Activated CD4-positive, alpha-beta T cell treated with anti-CD3 and anti-CD28 coated beads, Interleukin-2, amount 50 U/mL, for 48 hours (primary cell): ENCODE measurements at places on chromosomes 5 and 9.

GRCh38 chr9:99296291-99296951 lies 74.3 kb downstream of the SEC61B start:
- no peak for DNase-seq

- no peak for DNase-seq
Measured at GRCh38 chr5:73544429-73545402, 20.7 kb downstream of the ANKRA2 start.

- no peak for DNase-seq
Measured at GRCh38 chr9:86925686-86926085, 21.6 kb downstream of the GAS1 start.

DNA sequence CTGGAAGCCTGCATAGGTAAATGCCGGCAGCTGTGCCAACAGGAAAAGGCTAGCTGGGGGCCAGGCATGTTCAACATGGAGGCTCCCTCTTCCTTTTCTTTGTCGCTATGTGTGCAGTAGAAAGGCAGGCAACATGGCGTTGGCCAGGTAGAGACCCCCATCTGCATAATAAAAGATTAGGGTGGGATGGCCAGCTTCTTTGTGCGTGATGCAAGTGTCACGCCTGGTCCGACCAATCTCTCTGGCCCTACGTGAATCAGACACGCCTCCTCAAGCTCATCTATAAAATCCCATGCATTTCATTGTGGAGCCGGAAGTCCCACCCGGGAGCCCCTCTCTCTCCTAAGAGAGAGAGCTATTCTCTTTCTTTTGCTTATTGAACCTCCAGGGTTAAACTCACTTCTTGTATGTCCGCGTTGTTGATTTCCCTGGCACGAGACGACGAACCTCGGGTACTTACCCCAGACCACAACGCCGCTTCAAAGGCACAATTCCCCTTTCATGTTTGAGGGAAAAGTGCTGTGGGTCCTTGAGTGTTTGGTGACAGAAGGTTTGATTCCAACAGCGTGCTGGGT lies 25.0 kb upstream of the C5orf47 start:
- no peak for DNase-seq

DNA sequence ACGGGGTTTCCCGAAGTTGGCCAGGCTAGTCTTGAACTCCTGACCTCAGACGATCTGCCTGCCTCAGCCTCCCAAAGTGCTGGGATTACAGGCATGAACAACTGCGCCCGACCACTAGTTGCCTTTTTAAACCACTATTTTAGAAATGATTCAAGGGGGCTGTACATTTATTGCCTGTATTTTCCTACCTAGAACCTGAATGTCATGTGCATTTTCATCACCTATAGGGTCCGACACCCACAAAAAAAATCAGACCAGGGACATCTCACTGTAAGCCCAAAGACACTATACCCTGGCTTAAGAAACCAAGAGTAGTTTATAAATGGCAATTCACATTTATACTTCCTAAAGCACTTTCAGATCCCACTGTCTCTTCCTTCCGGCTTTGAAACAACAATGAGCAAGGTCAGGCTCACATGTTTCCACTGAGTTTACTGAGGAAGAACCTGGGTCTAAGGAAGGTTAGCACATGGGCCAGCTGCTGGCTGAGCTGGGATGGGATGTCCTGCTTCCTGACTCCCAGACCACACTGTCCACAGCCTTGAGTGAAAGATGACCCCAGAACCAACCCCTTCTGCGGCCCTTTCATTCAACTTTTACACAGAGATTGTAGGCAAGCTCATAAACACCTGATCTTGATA lies 87.3 kb downstream of the SERINC5 start:
- DNase-seq: no peak

GRCh38 chr5:77292026-77292757 lies 81.7 kb downstream of the PDE8B start:
- no peak for DNase-seq

GRCh38 chr9:30172206-30172605 lies 2212.2 kb upstream of the ACO1 start:
- DNase-seq: no peak

- DNase-seq: no peak
Measured at GRCh38 chr9:23926368-23926767, 100.3 kb upstream of the ELAVL2 start.

- DNase-seq: no peak
Measured at GRCh38 chr9:91885746-91886413, 64.1 kb downstream of the ROR2 start.

GRCh38 chr5:108386345-108387061 lies 4.6 kb upstream of the FBXL17 start:
- DNase-seq: no peak

DNA sequence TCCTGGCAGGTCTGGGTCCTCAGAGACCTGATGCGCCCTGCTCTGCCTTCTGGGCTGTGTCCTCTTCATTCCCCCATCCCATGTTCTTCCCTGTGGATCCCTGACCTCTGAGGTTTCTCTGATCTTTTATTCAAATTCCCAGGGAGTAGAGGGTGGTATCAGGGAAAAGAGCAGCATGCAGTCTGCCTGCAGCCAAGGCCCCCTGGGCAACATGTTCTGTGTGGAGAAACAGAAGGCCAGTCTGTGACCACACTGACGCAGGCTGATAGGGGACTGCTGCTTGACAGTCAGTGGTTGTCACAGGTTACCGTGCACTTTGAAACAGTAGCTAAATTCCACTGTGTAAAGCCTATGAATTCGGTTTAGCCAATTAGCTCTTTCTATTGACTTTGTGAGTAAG lies 156.6 kb upstream of the IRX2 start:
- DNase-seq: no peak

DNA sequence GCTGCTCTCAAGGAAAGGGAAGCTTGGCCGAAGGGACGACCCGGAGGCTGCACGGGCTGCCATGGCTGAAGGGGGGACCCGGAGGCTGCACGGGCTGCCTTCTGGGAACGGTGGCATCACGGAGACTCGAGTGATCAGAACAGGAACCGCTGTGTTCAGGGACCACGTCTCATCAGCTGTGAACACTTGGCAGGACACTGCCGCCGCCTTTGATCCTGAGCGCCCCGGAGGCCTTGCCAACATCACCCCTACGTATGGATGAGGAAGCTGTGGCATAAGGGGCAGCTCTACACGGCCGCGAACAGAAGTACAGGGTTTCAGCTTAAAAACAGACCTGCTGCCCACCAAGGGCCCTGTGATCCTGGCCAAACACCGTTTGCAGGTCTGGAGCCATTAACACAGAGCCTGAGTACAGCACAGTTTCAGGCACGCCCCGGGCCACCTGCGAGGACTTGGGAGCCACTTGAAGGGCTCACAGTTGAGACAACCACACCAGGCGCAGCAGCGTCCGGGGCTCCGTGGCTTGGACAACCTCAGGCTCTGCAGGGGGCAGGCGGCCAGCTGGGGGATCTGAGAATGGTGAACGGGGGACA lies 23.9 kb upstream of the TERT start:
- DNase-seq: no peak

- DNase-seq: no peak
Measured at GRCh38 chr5:100424017-100424416, 111.2 kb upstream of the FAM174A start.

DNA sequence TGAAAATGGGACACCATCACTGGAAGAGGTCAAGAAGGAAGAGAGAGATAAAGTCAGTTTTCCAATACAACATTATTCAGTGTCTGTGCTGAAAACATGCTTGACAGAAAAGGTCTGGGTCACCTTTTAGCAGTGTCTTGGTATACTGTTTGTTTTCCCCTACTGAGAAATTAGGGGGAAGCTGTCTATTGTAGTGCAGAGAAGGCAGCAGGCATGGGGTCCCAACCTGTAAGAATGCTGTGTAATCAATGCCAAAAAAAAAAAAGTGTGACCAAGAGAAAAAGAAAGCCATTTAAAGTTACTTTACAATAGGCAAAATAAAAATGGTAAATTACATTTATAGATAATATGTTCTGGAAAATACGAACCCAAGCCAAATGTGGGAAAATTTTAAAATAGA lies 139.3 kb downstream of the RAB3C start:
- DNase-seq: no peak

- DNase-seq: no peak
Measured at GRCh38 chr5:31711935-31712592, 73.1 kb downstream of the PDZD2 start.

DNA sequence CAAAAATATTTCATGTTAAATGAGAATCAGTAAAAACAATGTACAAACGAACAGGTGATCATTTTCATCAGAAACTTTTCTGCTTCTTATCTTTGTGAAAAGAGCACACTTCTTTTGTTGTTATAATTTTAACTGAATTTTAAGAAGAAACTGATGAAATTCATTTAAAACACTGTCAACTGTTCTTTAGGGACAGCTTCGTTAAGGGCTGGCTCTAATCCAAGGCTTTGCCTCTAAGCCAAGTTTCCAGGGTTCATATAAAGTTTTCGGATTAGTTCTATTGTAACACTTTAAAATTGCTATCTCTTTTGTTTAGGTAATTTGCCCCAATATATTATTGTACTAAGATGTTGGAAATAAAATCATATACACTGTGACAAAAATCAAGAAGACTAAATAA lies 559.2 kb downstream of the TUSC1 start:
- DNase-seq: no peak

DNA sequence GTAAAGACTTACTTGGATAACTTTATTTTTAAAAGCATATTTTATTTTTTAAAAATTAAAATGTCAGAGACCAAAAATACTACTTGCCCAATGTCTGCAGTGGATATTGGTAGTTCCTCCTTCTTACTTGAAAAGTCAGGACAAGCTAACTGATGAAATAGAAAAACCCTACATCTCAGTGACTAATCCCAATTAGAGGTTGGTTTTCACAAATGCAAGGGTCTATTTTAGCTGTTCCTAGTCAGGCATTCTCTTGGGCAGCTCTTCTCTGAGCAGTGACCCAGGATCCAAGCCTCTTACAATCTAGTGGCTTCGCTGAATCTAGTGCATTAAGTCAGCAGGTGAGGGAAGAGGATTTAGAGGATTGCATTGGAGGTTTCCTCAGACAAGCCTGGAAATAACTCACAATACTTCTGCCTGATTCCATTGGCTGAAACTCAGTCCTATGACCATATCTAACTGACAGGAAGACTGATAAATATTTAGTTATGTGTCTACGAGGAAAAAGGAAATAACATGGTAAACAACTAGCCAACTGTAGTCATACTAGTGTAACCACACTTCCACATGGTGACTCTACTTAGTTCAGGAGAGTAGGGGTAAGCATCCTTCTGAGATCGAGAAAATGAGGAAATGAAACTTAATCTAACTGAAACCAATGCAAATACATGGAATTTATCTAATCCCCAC lies 34.2 kb upstream of the MIER3 start:
- DNase-seq: no peak

GRCh38 chr9:127446713-127447415 lies 4.3 kb downstream of the RPL12 start:
- DNase-seq: no peak

DNA sequence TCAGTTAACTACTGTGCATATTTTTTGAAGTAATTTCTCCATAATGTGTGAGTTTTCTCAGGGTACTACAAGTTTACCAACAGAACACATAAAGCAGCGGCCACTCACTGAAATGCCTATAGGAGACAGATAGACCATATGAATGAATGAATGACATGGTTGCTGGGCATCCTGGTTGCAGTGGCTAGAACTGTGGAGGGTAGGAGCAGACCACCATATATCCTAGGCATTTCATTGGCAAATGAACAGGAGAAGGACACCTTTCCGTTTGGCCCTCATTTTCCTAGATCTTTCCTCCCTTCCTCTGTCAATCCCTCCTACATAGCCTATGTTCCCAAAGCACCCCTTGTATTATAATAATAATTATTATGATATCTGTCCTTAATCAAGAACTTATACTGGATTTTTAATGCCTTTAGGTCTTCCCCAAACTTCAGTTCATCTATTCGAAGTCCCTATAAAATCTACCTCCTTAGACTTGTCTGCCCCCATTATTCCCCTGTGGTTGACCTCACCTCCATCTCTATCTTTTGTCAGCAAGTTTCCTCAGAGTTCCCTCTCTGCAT lies 472.2 kb downstream of the RAB3C start:
- no peak for DNase-seq

- DNase-seq: no peak
Measured at GRCh38 chr5:10675177-10675700, 85.8 kb downstream of the DAP start.

GRCh38 chr5:156598964-156599363 lies 251.1 kb upstream of the PPP1R2B start:
- DNase-seq: no peak

- no peak for DNase-seq
Measured at GRCh38 chr9:97788763-97789663, 64.0 kb upstream of the FOXE1 start.

- DNase-seq: no peak
Measured at GRCh38 chr9:18127499-18127875, 346.5 kb upstream of the ADAMTSL1 start.

DNA sequence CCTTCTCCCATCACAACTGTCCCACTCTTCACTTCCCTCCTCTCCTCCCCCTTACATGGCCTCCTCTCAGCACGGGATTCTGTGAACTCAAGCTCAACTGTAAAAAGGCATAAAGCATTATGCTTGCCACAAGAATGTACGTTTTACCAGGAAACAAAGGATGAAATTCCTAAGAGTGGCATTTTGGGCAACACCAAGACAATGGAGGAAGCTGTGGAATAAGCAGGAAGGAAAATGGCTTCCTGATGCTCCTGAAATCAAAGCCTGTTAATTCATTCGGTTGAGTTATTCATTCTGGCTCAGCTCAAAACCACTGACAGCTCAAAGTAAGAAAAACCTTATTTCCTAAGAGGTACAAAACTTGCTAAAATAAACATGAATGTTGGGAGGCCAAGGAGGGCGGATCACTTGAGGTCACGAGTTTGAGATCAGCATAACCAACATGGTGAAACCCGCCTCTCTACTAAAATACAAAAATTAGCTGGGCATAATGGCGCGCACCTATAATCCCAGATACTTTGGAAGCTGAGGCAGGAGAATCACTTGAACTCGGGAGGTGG lies 40.8 kb upstream of the DMRT1 start:
- DNase-seq: no peak

DNA sequence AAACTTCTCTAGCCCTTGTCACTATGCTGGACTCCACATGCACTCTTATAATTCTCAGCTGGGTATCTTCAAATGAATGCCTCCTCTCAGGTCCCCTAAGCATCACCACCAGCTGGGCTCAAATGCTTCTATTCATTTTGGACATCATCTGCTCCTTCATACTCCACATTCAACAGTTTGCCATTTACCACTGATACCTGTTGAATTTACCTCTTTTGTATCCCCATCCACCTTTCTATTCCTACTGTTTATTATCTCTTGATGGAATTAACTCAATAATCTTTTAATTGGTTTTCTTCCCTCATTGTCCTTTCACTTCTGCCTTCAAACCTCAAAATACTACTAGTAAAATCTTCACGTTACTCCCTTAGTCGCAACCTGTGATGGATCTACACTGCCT lies 14.5 kb downstream of the RANBP6 start:
- no peak for DNase-seq

GRCh38 chr5:17218353-17219005 lies 1.0 kb downstream of the BASP1 start:
- DNase-seq: no peak
